ENCODE measurements at places on chromosomes 4 and X.
A peak's percentile ranks its signal among the peaks of the same experiment; 100 is the strongest.

- DNase-seq, result no peak
Observed at GRCh38 chr4:8407756-8408155, 32.8 kb downstream of the ACOX3 start.

- DNase-seq, result no peak
Observed at GRCh38 chr4:146222313-146222712, 8.0 kb downstream of the REELD1 start.

DNA sequence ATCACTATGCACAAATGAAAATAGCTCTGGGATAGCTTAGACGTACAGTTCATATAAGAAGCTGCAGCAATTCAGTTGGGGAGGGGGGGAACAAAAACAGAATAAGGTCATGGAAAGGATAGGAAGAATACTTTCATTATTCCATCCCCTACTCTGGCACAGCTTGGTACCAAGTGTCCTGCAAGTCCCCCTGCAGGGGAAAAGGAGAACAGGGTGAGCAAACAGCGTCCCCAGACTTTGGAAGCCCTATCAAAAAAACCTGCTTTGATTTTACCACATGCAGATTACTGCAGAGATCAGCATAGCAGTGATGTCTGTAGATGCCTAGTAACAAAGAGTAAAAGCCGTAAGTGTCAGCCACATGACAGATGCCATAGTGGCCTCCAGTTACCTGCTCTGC, 209.4 kb upstream of the NEIL3 start:
- no peak for DNase-seq

- peak; percentile 65 for DNase-seq
Observed at GRCh38 chr4:145938618-145939440, at the start of gene ZNF827. TSS of gene ZNF827 (minus strand) at chr4:145938823. CDS start at chr4:145938407, 416 bp downstream.

GRCh38 chrX:99394456-99394855, 1015.6 kb downstream of the PCDH19 start:
- no peak for DNase-seq

DNA sequence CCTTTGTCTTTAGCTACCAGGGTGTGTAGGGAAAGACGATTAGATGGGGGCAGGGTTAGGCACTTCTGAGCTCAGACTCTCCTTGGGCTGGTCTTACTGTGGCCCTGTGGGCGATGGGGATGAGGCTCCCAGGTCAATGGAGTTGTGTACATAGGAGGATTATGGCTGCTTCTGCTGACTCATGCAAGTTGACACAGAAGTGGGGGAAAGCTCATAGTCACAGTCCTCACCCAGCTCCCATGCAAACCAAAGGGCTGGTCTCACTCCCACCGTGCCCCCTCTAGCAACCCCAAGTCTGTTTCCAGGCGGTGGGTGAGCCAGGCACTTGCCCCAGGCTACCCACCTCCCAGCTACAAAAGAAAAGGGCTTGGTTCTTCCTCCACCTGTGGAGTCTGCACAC, 24.4 kb upstream of the VSIG4 start:
- DNase-seq, result no peak

- no peak for DNase-seq
Observed at GRCh38 chr4:105843941-105844340, 51.3 kb upstream of the NPNT start.

GRCh38 chrX:107014936-107015335, 14.9 kb upstream of the MORC4 start:
- DNase-seq, result no peak

DNA sequence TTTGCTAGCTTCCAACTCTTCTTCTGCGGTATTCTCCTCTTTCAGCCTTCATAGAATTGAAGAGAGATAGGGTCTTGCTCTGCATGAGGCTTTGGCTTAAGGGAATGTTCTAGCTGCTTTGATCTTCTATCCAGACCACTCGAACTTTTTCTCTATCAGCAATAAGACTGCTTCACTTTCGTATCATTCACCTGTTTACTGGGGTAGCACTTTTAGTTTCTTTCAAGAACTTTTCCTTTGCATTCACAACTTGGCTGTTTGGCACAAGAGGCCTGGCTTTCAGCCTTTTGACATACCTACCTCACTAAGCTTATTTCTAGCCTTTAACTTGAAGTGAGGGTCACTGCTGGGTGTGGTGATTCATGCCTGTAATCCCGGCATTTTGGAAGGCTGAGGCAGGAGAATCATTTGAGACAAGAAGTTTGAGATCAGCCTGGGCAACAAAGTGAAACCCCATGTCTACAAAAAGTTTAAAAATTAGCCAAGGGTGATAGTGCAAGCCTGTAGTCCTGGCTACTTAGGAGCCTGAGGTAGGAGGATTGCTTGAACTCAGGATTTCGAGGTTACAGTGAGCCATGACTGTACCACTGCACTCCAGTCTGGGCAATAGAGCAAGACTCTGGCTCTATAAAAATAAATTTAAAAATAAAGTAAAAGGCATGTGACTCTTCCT, 47.1 kb upstream of the HPGDS start:
- no peak for DNase-seq

DNA sequence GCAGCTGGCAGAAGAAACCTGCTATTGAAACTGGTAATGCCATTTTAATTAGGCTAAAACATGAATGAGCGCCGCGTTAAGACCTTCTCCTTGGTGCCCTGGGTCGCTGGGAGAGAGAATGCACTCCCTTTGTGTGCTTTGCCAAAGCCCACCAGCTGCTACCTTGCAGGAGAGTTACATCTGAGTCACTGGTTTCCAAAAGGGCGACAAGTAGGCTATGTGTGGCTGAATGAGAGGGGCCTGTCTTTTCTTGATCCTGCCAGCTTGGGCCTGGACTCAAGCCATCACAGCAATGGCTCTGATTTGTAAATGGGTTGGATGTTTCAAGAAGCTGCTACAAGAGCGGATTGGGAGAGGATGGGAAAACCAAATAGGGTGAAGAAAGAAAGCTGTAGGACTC, 81.5 kb downstream of the NHS start:
- DNase-seq, result no peak

GRCh38 chr4:26836539-26836938, 24.1 kb upstream of the STIM2 start:
- no peak for DNase-seq

DNA sequence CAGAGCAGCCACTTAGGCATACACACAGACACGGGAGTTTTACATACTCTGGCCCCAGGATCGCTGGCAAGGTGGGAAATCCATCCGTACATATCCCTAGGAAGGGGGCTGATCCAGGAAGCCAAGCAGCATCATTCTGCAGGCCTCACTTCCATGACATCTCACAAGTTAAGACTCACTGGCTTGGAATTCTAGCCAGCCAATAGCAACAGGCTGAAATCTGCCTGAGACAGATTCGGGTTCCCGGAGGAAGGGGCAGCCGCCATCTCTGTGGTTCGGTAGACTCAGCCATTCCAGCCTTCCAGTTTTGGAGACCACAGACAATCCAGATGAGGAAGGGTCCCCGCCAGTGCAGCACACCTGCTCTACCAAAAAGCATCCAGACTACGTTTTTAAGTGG, 31.3 kb downstream of the SOWAHB start:
- no peak for DNase-seq

GRCh38 chr4:176413171-176413570, 93.4 kb downstream of the SPCS3 start:
- no peak for DNase-seq

GRCh38 chr4:22515888-22516541, at the start of gene ADGRA3:
TSS of gene ADGRA3 (minus strand) at chr4:22516066. CDS start at chr4:22515784, 282 bp downstream.
- peak; percentile 40 for DNase-seq

DNA sequence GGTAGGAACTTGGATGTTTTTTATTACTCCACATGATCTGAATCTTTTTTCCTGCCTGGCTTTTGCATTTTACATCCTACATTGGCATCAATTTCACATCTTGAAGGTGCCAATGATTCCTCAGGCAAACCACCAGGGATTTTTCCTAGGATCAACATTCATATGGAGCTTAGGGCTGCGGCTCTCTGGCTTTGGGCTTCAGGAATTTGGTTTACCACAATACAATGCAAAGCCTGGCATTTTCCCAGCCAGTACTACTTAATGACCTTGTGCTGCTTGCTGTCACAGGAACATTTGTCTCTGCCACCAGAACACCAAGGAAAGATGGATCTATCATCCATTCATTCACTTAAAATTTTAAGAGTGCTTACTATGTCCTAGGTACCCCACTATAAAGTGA, 180.7 kb downstream of the PDGFC start:
- no peak for DNase-seq

Data from stimulated activated CD4-positive, alpha-beta T cell treated with anti-CD3 and anti-CD28 coated beads, Interleukin-1b, Interleukin-23, amount 100 ng/mL, for 48 hours (primary cell).